NCI-H446 treated with DMSO at 0.1 percent for 48 hours (cell line): ENCODE measurements at places on chromosomes 5 and 9.

GRCh38 chr5:101458587-101458986 is 555.5 kb upstream of the ST8SIA4 start:
- DNase-seq = no peak

DNA sequence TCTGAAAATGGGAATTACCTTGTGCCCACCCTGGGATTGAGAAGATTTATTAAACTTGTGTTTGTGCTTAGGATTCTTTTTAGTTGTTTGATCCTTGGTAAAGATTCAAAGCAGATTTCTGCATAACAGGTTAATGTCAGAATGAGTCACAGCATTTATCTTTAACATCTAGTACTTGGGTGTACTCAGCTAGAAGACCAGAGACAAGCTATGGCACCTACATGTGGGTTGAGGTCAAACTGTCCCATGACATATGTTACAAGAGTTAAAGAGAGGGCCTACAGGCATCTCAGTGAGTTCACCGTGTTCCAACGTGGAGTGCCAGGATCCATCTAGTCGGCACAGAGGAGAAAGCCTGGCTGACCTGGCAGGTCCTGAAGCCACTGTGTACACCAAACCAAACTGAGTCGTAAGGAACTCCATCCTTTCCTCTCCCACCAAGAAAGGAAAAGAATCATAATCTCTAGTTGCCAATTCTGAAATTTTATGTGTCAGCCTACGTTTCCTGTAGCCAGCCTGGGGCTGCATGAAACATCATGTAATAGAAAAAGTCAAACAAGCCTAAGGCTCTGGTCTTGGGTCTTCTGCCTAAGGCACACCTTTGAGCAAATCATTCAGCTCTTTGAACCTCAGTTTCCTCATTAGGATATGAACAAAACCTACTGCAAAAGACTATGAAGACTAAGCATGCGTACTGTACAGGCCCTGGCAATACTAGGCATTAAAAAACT is 73.7 kb downstream of the RCL1 start:
- no peak for DNase-seq

DNA sequence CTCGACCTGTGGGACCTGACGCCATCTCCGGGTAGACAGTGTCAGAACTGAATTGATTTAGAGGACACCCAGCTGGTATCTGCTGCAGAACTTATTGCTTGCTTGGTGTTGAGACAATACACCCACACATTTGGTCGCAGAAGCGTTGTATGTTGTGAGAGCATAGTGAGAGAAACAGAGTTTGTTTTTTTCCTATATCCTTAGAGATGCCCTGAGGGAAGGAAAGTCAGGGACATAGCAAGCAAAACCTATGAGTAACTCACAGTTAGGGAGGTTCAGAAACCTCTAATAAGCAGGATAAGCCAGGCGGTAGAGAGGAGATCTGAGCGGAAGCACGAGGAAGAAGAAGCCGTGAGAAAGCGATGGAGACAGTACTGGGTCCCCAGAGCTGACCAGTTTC is 59.8 kb downstream of the PTCD2 start:
- no peak for DNase-seq

DNA sequence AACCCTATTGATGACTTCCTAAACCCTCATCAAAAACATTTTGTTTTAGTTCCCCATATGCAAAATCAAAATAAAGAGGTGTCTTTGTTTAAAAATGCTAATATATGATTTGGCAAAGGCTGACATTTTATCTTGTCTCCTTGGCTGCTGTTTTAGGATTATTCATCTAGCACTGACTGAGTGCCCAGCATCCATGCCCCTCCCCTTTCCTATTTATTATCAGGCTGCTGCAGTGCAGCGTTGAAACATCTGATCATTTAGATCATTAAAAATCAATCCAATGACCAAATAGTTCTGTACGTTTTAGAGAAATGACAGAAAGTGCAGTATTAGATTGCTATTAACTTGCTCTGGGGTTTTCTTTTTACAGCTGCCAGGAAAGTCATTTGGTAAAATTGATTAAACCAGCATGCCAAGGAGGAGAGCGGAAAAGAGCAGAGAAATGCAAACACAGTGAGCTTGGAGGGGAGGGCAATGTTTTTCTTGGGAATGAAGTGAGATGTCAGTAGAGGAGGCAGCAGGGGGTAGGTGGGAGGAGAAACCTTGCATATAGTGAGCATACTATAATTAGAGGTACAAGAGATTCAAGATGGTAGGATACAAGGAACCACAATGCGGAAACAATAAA is 286.3 kb downstream of the PDE4D start:
- peak; percentile 42 for DNase-seq

DNA sequence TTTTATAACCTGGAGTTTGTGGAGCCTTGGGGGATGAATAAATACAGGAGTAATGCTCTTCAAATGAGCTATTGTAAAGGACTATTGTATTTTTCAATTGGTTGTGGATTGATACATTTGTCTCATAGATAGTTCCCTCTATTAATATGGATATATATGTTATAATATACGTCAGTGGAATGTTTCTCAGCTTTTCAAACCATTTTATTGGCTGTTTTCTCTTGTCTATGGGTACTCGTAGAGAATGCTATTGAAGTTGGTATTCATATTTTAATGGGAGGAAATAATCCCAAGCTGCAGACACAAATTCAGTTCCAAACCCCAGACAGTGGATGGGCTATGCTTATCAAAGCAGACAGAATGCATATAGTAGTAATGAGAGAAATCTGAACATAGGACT is 181.8 kb upstream of the DAB2 start:
- DNase-seq = no peak

- no peak for DNase-seq
These were observed 71.8 kb downstream of the HMCN2 start for GRCh38 chr9:130337318-130337717.

DNA sequence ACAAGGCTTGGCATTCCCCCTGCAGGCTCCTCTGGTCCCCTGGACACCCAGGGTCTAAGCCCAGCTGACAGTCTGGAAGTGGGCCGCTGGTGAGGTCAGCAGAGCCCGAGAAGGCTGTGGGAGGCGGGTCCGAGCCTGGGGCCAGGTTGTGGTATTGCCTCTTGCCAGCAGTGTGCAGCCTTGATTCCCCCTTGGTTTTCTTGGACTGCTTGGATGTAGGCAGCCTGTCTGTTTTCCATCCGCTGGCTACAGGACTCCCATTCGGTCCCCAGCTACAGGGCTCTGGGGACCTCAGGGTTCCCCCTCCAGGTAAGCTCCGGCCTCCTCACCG is 1.6 kb downstream of the AIF1L start:
- no peak for DNase-seq

- DNase-seq = no peak
These were observed 548.9 kb downstream of the HINT1 start for GRCh38 chr5:130616161-130616560.

- no peak for DNase-seq
These were observed 51.8 kb downstream of the MRPS27 start for GRCh38 chr5:72268260-72268659.

GRCh38 chr5:157487358-157487757 is 27.3 kb downstream of the NIPAL4 start:
- no peak for DNase-seq
